Activated naive CD4-positive, alpha-beta T cell treated with anti-CD3 and anti-CD28 coated beads, Interleukin-2, amount 10 ng/mL, durations not matched to agents 7 days and 5 days (primary cell): ENCODE measurements at places on chromosomes 5 and 9.
A peak's percentile ranks its signal among the peaks of the same experiment; 100 is the strongest.

GRCh38 chr5:74145951-74146350, 494.6 kb downstream of the ENC1 start:
- DNase-seq, result no peak

DNA sequence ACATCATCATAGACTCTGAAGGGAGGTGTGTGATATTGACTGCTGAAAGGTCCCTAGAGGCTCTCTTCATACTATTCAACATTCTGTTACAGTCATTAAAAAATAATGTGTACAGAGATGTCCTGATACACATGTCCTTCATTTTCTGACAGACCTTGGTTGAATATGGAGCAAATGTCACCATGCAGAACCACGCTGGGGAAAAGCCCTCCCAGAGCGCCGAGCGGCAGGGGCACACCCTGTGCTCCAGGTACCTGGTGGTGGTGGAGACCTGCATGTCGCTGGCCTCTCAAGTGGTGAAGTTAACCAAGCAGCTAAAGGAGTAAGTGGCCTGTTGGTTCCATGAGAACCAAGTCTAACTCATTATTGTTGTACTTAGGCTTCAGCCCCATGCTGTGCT, 132.4 kb downstream of the SNCAIP start:
- DNase-seq, result no peak

- DNase-seq, result no peak
Observed at GRCh38 chr9:127121628-127122175, 733 bp downstream of the ANGPTL2 start.

DNA sequence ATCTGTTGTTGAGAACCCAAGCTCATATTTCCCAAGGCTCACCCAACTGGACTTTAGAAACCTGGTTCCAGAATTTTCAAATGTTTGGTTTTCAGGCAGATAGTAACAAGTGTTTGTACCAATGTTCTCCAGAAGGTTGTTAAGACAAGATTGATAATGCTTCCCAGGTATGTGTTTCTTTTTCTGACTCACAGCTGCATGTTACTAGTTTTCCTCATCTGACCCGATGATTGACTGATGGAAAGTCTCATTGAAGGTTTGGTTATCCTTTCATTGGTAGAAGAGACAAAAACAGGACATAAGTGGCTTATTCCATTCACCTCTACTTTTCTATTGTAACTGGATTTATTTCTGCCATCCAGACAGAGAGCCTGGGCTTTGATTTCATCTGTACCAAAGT, 10.4 kb downstream of the BASP1 start:
- no peak for DNase-seq

DNA sequence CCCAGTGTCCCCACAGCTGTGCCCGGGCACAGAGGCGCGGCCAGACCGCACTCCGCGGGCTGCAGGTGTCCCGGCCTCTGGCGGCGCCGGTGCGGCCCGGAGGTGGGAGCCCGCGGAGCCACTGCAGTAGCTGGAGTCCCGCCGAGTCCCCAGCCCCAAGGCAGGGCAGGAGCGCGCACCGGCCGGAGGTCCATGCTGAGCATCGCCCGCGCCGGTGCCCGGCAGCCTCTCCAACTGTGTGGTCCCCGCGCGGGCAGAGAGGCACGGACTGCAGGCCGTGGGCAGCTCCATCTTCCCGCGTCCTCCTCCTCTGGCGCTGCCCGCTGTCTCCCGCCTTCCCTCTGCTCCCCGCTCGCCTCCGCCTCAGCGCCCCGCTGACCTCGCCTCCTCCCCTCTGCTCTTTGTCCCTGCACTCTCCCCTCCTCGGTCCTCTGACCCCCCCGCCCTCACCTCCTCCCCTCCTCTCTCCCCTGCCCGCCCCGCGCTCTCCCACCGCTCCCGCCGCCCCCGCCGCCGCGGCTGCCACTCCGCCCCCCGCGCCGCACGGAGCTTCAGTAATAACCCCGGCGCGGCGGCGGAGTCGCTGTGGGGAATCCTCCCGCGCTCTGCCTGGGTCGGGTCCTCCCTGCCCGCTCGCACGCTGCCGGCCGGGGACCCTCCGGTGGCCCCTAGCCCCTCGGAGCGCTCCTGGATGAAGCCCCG, at the start of gene ADAMTS16:
Gene ADAMTS16 (plus strand): TSS at position 554 of the 702 bp plus-strand sequence. CDS start 138 bp downstream, at position 692.
- DNase-seq, result no peak

DNA sequence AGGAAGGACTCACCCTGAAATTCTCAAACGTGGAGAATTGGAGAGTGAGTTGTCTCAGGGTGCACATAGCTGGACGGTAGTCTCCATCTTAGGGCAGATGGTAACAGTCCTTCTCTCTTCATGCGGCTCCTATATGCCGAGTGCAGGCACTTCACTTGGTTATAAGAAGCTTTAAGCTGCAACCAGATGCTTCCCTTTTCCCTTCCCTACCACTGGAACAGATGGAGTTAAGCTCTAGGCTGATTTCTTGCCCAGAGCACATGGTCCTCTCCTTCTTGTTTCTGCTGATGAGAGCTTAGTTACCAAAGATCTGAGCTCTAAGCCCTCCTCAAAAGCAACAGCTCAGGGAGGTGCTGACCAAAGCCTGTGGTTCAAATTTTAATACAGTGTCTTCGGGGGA, 355.7 kb downstream of the ARHGEF28 start:
- DNase-seq, result no peak

DNA sequence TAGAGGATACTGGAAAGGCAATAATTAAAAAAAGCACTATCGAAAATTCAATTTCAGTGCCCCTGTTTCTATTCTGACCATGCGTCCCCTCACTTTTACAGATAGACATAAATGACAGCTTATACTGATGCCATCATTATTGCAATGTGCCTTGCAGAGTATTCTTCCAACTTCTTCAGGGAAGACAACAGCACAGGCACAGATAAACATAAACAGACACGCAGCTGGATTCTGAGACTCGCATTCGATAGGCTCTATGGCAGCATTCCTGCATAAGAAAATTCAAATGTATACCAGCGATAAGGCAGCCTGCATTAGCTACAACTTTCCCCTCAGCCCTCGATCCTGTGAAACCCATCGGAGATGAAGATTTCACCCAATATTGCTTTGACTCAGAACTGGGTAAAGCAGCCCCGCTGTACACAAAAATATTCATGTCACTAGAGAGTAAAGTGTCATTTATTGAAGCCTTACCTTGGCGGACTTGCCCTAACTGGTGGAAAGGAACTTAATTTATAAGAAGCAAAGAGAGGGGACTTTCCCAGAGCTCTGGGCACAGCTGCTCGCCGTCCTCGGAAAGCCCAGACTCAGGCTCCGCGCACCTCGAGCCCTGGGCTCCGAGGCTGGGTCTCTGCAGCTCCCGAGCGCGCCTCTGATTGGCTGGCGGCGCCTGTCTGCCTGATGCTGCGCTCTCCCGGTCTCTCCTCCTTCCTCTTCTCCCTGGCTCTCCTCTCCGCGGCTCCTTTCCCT, at the start of gene CDH18:
Gene CDH18 (minus strand): TSS at position 589 of the 750 bp plus-strand sequence. CDS start 149,214 bp downstream, outside the sequence.
- DNase-seq, result no peak

DNA sequence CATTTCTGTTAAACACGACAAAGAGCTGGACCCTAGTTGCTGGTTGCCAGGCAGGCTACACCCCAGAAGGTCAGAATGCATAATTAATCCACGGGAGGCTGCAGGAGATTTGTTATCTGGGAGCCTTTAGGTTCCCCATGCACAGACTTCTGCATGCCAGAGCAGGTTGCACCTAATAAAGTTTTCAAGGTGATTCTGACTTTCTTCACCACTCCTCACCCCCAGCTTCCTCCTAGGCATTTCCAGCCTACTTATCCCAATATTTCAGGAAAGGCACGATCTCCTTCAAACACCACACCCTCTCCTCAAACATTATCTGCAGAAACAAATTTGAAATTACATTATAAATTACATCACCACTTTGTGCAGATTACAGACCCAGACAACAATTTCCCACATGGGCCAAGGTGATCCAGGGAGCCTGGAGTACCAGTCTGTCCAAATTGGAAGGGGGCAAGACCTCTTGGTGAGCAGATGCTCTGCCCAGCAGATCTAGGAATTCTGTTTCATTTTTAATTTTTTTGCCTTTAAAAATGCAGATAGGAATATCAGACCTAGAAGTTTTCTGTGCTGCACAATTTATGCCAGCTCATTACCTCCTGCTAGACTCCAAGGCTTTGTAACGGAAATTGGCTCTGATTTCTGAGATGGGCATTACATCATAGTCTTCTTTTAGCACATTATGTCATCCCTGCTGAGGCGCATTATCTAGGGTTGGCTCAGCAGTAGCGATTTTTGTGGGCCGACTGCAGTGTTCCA, 363.4 kb upstream of the SLC30A5 start:
- DNase-seq, result no peak

GRCh38 chr9:92666912-92667532, 2.9 kb downstream of the IPPK start:
- DNase-seq, result no peak

GRCh38 chr5:133234273-133234672, 182.5 kb downstream of the HSPA4 start:
- DNase-seq, result no peak

- DNase-seq, result peak; percentile 81
Observed at GRCh38 chr5:42949348-42950115, 90.6 kb downstream of the ANXA2R start.

GRCh38 chr9:20125727-20126126, 336.9 kb upstream of the SLC24A2 start:
- DNase-seq, result no peak

GRCh38 chr9:127693697-127694096, 13.1 kb upstream of the CFAP157 start:
- no peak for DNase-seq

DNA sequence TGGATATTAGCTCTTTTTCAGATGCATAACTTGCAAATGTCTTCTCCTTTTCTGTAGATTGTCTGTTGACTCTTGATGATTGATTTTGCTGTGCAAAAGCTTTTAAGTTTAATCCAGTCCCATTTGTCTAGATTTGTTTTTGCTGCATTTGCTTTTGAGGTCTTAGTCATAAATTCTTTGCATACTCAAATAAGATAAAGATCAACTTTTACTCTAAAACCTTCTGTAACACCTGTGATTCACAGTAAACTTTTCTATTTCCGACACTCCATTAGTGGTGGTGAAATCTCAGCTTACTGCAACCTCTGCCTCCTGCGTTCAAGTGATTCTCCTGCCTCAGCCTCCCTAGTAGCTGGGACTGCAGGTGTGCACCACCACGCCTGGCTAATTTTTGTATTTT, 239.0 kb upstream of the ST8SIA4 start:
- no peak for DNase-seq

DNA sequence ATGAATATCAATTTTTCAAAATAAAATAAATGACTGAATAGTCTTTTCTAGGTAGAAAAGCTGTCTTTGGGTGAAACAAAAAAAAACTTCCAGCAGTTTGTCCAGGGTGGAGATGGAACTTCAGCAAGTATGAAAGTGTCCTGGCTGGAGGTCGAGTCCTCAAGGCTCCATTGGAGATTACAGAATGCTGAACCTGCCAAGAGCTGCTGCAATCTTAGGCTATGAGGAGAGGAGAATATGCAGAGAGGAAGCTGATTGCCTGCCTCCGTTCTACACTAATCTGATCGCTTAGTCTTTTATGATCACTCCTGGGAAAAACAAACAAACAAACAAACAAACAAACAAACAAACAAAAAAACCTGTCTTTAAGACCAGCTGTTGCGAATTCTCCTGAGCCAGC, 50.6 kb downstream of the NREP start:
- no peak for DNase-seq

DNA sequence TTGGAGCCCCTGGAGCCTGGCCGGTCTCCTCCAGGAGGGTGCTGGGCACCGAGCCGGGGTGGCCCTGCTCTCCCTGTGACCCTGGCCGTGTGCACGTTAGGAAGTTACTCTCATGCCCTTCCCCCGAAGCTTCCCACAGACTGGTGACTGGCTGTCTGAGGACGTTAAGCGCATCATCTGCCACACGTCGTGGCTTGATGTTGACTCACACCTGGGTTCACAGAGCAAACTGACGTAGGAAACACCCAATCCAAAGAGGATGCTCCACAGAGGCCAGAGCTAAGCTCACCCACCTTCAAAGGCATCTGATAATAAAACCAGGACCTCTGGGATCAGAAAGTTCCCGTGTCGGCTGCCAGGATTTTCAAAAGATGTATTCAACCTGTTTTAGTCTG, 152.9 kb upstream of the PHYKPL start:
- no peak for DNase-seq

DNA sequence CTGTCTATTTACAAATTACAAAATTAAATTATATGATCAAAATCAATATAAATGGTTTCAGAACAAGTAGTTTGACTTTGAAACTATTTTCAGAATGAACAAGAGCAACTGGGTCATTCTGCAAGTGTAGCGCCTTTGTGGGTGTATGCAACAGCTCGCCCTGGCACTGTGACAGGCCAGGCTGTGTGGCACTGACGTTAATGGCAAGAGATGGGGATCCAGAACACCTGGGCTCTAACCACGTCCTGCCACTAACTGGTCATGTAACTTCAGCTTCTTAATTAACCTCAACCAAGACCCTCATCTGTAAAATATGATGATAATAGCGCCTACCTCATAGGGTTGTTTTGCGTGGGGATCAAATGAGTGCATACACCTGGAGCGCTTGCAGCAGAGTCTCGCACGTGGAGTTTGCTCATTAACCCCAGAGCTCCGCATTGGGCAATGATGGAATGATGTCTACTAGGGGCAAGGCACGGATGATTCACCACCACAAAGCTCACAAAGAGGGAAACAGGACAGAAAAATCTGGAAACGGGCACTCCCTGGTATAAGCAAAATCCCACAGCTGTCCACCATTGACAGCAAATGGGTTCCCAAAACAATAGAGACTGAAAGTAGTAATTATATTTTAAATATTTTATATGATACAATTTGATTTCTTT, 639.4 kb downstream of the SEMA5A start:
- DNase-seq, result no peak

- DNase-seq, result no peak
Observed at GRCh38 chr5:17436350-17436749, 61.7 kb upstream of the TAF11L2 start.

DNA sequence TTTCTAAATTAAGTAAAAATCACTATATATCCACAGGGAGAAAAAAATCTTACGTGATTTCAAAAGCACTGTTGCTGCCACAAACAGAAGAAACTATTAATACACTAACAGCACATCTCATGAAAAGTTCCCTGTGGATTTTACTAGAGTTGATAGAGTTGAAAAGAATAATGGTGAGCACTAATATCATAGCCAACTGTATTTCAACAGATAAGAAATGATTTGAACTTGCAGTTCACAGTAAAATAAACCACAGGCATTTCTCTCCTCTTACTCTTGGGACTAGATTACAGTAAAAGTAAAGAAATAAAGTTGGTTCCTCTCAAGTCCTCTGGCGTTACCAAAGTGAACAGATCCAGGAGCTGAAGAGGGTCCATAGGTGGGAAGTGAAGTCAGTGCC, 27.9 kb downstream of the AGTPBP1 start:
- no peak for DNase-seq

DNA sequence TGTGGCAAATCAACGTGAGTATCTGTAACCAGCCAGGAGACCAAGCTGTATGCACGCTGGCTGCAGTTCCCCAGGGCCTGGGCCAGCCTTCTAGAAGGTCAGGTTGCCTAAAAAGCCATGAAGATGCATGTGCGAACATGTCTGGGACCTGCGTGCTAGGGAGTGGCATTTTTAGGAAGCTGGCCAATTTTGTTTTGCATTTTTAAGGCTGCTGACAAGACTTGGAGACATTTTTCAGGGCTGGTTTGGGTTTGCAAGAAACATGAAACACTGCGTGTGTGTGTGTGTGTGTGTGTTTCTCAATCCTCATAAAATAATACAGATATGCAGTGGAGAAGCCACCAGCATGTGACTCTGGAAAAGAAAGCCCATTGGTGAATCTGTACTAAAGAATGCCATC, 5.1 kb downstream of the TGFBI start:
- DNase-seq, result no peak
